ENCODE measurements at places on chromosomes 1 and 21.
A peak's percentile ranks its signal among the peaks of the same experiment; 100 is the strongest.

DNA sequence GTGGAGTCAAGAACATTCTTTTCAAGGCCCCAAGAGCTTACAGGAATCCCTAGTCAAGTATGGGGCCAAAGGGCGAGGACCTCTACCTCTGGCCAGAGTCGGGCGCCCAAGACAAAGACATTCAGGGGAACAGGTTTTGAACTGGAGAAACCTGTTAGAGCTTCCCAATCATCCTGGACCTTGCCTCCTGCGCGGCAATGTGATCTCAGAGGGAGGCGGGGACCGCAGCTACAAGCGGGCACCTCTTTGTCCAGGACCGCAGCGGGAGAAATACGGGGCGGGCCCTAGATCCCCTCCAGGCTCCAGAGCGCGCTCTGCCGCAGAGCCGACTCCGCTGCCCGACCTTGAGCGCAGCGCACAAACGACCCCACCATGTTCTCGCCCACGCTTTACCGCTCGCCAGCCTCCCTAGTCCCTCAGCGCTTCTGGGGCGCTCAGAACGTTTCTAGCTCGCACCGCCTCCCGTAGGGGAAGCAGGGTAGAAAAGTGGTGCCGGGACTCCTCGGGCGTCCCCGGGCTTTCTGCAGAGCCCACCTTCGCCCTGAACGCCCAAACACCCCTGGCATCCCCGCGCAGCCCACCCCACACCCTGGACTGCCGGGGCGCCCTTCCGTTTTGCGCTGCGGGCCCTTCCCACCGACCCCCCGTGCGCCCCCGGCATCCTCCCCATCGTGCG, 28.1 kb downstream of the RABIF start:
- DNase-seq = peak; percentile 68

DNA sequence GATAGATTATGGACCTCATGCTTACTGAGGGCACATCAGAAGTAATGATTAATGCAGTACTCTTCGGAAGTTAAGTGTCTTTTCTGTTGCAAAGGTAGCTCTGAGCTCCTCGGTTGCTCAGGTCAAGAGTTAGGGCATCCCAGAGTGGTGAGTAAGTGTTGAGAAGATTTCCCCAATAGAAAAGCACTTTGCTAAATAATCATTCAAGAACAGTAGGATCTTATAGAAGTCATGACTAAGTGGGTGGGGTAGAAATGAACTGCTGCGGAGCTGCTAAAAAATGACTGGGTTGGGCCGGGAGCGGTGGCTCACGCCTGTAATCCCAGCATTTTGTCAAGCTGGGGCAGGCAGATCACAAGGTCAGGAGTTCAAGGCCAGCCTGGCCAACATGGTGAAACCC, 648.6 kb upstream of the CAMK1G start:
- no peak for DNase-seq

DNA sequence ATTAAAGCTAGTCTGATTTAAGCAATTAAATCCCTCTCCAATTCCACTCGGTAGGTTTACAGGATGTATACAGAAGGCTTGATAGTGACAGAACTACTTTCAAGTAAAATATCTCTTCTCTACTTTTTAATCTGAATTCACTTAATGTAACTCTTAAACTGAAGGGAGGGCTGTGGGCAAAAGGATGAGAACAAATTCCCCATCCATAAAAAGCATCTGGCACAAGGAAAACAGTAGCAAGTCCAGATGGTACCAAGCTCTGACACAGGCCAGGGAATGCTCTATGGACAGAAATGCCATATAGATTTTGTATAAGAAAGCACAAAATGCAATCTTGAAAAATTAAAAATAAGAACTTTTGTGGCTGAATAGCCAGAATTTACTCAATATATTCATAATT, 53.1 kb upstream of the USH2A start:
- DNase-seq = no peak

GRCh38 chr1:182561456-182561855, 27.6 kb downstream of the RNASEL start:
- no peak for DNase-seq

- DNase-seq = no peak
Observed at GRCh38 chr1:24491577-24492360, 10.9 kb upstream of the RCAN3 start.
